Uterus (tissue), 4 donors: ENCODE measurements at places on chromosomes 3 and 15.

DNA sequence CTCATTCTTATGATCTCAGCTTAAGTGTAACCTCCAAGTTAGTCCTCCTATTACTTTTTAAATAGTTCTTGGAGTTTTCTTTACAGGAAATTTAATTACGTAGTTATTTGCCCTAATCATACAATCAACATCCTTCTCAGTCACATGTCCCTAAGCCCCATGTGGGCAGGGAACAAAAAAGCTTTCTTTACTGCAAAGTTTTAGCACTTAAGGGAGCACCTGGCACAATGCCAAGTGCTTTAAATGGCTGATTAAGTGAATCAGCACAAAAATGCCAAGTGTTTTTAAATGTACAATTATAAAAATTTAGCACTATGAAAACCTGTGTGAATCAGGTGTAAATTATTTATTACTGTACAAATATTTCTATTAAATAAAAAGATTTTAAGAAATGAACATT lies 445.3 kb downstream of the C3orf38 start:
- H3K27ac ChIP-seq, result no peak overlapping the region
- H3K27me3 ChIP-seq, result no peaks in the 10 kb centered on the region
- H3K4me1 ChIP-seq, result no peaks in the 10 kb centered on the region
- no peak overlapping the region for H3K4me3 ChIP-seq
- no peak for DNase-seq

- no peaks in the 10 kb centered on the region for H3K4me1 ChIP-seq
- no peak within 1 kb of the TSS for H3K27ac ChIP-seq
- H3K4me3 ChIP-seq, result peak within 1 kb of the TSS; percentile 24
- DNase-seq, result no peak
- peaks cover 21% of the 10 kb centered on the region for H3K27me3 ChIP-seq
- no peaks in the 10 kb centered on the region for H3K36me3 ChIP-seq
Measured at GRCh38 chr3:71784914-71785531, at the start of gene PROK2. TSS of gene PROK2 (minus strand) at chr3:71785148. CDS start at chr3:71785052, 96 bp downstream.

DNA sequence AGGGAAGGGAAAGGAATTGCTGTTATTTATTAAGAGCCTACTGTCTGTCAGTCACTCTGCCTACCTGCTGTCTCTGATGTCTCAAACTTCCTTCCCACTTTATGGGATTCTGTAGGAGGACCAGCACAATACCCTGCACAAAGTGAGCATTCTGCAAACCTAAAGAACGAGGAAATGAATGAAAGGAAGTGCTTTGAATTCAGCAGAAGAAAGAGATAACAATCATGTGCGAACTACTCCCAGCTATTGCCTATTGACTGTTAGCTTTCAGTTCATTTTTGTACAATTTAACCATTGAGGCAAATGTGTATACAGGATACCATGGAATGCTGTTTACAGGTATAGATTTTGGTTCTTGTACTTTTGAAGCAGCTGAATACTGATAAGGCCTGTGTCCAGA lies 66.8 kb downstream of the CMSS1 start:
- no peaks in the 10 kb centered on the region for H3K4me1 ChIP-seq
- no peaks in the 10 kb centered on the region for H3K36me3 ChIP-seq
- H3K27me3 ChIP-seq, result no peaks in the 10 kb centered on the region
- H3K27ac ChIP-seq, result no peak overlapping the region

- H3K27me3 ChIP-seq, result no peaks in the 10 kb centered on the region
- H3K27ac ChIP-seq, result no peak overlapping the region
- no peaks in the 10 kb centered on the region for H3K4me1 ChIP-seq
Measured at GRCh38 chr15:31571676-31572075, 245.0 kb downstream of the KLF13 start.

DNA sequence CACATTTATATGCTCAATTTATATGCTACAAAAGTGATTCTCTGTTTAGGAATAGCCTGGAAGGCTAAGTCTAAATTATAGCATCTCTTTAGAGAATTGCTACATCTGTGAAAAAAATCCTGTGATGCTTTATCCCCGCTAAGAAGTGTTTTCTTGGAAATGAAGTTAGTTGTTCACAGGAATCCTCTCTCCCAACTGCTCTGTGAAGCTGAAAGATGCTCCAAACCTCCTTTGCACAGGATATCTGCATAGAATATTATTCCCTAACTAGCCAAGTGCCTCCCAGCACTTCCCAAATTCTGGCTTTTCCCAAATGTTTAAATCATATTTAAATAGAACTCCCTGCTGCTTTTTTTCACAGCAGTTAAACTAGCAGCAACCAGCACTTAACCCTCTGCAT lies 132.2 kb downstream of the SRGAP3 start:
- H3K27ac ChIP-seq, result no peak overlapping the region
- no peaks in the 10 kb centered on the region for H3K36me3 ChIP-seq
- no peak overlapping the region for H3K4me3 ChIP-seq
- H3K27me3 ChIP-seq, result no peaks in the 10 kb centered on the region
- DNase-seq, result no peak

- H3K4me1 ChIP-seq, result no peaks in the 10 kb centered on the region
- H3K27ac ChIP-seq, result no peak overlapping the region
- no peak overlapping the region for H3K4me3 ChIP-seq
- H3K36me3 ChIP-seq, result no peaks in the 10 kb centered on the region
- no peaks in the 10 kb centered on the region for H3K27me3 ChIP-seq
- DNase-seq, result no peak
Measured at GRCh38 chr3:187062526-187063177, 76.6 kb downstream of the RPL39L start.

- no peak for DNase-seq
- no peak overlapping the region for H3K27ac ChIP-seq
- H3K27me3 ChIP-seq, result no peaks in the 10 kb centered on the region
- H3K36me3 ChIP-seq, result no peaks in the 10 kb centered on the region
- no peaks in the 10 kb centered on the region for H3K4me1 ChIP-seq
Measured at GRCh38 chr3:132407025-132407424, 10.3 kb upstream of the DNAJC13 start.

DNA sequence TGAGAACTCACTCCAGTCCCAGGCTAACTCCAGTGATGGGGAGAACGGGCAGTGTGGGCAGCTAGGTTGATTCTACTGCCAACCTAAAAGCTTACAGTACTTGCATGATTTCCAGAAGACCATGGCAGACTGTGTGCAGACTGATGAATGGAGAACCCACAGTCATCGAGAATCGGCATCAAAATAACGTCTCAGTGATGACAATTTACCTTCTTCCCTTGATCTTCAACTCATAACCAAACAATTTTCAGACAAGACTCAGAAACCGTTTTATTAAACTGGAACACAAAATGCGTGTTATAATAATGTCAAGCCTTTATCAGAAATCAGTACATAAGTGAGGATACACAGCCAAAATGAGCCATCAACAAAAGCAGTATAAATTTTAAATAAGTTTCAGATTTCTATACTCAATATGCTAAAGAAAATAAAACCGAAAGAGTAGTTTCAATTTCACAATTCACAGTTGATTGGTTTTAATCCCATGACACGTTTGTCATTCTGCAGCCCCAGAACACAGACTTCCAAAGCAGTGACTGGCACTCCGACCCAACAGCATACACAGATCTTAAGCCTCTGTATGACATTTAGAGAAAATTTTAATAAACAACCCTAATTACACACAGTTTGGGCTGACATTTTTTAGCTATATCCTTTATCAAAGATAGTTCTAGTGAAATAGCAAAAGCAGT lies 54.5 kb downstream of the ZMAT3 start:
- DNase-seq, result no peak
- no peaks in the 10 kb centered on the region for H3K4me1 ChIP-seq
- no peaks in the 10 kb centered on the region for H3K27me3 ChIP-seq
- no peak overlapping the region for H3K27ac ChIP-seq
- H3K4me3 ChIP-seq, result no peak overlapping the region

DNA sequence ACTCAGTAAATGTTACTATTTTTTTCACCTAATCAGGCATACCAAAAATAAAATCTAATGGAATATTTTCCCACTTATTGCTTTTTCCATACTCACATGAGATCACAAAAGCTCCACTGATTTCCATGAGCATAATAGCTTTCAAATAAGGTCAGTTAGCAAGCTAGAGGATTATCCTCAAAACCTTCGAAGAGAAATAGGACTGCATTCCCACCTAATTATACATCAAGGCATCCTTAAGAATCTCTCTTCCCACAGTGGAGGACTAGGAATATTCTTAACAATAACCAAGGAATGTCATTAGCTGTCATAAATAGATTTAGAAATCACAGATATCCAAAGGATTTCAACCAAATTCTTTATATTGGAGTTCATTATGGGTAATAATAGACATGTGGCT lies 127.9 kb upstream of the STT3B start:
- no peaks in the 10 kb centered on the region for H3K4me1 ChIP-seq
- DNase-seq, result no peak
- H3K27ac ChIP-seq, result no peak overlapping the region
- no peaks in the 10 kb centered on the region for H3K36me3 ChIP-seq
- H3K27me3 ChIP-seq, result no peaks in the 10 kb centered on the region

GRCh38 chr3:194631696-194632095 lies 1.5 kb downstream of the TMEM44 start:
- no peaks in the 10 kb centered on the region for H3K4me1 ChIP-seq
- no peaks in the 10 kb centered on the region for H3K27me3 ChIP-seq
- H3K27ac ChIP-seq, result no peak overlapping the region
- H3K4me3 ChIP-seq, result no peak overlapping the region
- H3K36me3 ChIP-seq, result no peaks in the 10 kb centered on the region
- DNase-seq, result no peak

DNA sequence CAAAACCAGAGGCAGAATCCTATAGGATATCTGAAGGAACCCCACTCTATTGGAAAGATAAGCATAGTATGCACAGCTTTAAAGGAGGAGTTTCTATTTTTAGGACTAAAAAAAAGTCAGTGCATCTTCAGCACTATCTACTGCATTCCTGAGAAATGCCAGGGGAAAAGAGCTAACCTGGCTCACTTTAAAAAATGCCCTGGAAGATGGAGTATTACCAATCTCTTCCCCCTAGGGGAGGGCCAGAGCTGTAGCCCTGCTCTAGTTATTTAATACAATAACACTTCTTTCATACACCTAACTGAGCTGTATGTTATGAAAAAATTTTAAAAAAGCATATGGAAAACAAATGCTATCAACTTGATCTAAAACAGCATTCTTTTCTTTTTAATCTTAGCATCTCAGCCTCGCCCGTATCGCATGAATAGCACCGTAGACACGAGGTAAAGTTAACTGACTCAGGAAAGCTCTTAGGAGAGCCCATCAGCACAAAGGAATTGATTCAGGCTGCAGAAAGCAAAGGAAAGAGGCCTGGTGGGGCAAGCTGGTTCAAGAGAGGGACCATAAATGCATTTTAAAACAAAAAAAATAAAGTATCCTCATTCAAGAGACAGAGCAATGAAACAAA lies 50.2 kb downstream of the TGM4 start:
- no peaks in the 10 kb centered on the region for H3K27me3 ChIP-seq
- no peak for DNase-seq
- H3K4me3 ChIP-seq, result no peak overlapping the region

GRCh38 chr3:30114918-30115317 lies 491.5 kb upstream of the TGFBR2 start:
- no peaks in the 10 kb centered on the region for H3K36me3 ChIP-seq
- no peak overlapping the region for H3K4me3 ChIP-seq
- peaks cover 5% of the 10 kb centered on the region for H3K4me1 ChIP-seq
- no peaks in the 10 kb centered on the region for H3K27me3 ChIP-seq
- no peak for DNase-seq

GRCh38 chr3:31968927-31969418 lies 12.1 kb downstream of the OSBPL10 start:
- H3K36me3 ChIP-seq, result no peaks in the 10 kb centered on the region
- H3K4me1 ChIP-seq, result peaks cover 19% of the 10 kb centered on the region
- H3K4me3 ChIP-seq, result no peak overlapping the region

DNA sequence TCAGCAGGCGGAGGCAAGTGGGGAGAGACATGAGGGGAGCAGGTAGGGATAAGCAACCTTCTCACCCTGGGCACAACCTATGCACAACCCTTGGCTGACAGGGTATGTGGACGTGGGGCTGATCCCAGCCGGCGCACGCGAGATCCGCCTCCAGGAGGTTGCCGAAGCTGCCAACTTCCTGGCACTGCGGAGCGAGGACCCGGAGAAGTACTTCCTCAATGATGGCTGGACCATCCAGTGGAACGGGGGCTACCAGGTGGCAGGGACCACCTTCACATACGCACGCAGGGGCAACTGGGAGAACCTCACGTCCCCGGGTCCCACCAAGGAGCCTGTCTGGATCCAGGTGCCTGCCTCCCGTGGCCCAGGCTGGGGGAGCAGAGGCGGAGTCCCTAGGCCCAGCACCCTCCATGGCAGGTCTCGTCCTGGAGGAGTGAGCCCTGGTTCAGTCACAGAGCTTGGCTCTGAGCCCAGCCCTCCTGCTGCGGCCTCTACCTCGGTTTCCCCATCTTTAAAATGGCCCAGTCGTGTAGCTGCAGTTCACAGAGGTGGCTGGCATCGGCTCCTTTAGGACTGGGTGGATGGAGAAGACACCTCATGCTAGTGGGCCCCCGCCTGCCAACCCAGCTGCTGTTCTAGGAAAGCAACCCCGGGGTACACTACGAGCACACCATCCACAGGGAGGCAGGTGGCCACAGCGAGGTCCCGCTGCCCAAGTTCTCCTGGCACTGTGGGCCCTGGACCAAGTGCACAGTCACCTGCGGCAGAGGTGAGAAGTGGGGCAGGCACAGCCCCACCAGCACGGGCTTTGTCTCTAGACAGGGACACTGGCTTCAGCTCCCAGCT lies 96.0 kb downstream of the TBC1D2B start:
- no peak for DNase-seq
- H3K27me3 ChIP-seq, result no peaks in the 10 kb centered on the region
- H3K27ac ChIP-seq, result no peak overlapping the region
- H3K36me3 ChIP-seq, result no peaks in the 10 kb centered on the region

DNA sequence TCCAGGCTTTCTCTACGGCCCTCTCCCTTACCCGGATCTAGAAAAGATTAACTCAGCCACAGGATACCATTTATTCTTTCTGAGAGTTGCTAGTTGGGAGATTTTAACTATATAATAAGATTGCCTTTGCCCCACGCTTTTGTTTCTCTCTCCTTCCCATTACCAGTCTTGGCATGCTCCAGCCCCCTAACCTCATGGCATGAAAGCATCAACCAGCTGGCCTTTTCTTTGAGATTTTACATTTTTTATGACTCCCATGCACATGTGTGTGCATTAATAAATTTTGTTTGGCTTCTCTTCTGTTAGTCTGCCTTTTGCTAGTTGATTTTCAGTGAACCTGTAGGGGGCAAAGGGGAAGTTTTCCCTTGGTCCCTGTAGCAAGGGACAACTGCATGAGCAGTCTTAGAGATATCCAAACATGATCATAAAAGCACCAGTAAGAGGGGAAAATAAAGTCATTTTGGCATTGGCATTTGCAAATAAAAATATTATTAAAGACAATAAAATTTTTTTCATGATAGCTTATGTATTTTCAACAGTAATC lies 73.6 kb downstream of the OXSM start:
- no peak for DNase-seq
- H3K4me3 ChIP-seq, result no peak overlapping the region
- H3K27me3 ChIP-seq, result no peaks in the 10 kb centered on the region

DNA sequence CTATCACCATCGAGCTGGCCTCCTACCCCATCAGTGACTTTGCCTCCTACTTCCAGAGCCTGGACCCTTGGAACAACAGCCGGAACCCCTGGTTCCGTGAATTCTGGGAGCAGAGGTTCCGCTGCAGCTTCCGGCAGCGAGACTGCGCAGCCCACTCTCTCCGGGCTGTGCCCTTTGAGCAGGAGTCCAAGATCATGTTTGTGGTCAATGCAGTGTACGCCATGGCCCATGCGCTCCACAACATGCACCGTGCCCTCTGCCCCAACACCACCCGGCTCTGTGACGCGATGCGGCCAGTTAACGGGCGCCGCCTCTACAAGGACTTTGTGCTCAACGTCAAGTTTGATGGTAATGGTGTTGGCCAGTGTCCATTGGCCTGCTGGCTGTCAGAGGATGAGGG lies 6.1 kb downstream of the GRM2 start:
- no peak overlapping the region for H3K4me3 ChIP-seq
- no peaks in the 10 kb centered on the region for H3K27me3 ChIP-seq
- no peaks in the 10 kb centered on the region for H3K36me3 ChIP-seq
- no peaks in the 10 kb centered on the region for H3K4me1 ChIP-seq
- H3K27ac ChIP-seq, result no peak overlapping the region
